ENCODE measurements at places on chromosomes 2 and 18.
A peak's percentile ranks its signal among the peaks of the same experiment; 100 is the strongest.

DNA sequence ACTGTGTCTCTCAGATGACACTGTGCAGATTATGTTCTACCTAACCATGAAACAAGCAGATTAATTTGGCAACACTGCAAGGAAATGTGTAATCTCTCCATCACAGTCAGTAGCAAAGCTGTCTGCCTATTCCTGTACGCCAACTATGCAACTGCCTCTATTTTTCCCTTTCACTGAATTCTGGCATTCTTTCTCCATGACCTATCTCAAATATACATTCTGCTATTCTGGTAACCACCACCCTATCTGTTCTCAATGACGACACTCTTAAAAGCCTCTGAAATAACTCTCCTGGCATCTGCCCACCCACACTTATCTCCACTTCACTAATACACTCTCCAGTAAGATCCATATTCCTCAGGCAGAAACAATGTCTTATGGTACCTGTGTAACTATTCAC is 78.7 kb downstream of the ABCA12 start:
- no peak for DNase-seq

GRCh38 chr2:68971591-68972231 is 2.7 kb upstream of the GKN1 start:
- DNase-seq: no peak

DNA sequence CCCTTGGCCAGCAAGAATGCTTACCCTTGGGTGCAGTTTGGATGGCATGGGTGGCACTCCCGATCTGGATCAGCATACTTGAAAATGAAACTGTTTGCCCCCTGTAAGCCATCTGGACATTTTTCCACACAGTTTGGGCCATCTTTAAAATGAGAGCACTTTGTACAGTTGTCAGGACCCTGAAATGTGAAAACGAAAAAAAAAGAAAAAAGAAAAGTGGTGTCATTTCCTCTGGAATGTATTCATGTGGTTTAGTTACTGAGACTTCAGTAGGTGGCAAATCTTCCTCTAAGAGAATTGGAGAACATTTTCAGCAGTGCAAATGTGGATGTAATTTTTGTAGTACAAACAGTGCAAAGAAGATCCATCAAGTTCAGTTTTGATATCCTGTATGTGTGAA is 873.3 kb downstream of the ERBB4 start:
- no peak for DNase-seq

GRCh38 chr2:20560891-20561636 is 89.8 kb downstream of the HS1BP3 start:
- DNase-seq: no peak

DNA sequence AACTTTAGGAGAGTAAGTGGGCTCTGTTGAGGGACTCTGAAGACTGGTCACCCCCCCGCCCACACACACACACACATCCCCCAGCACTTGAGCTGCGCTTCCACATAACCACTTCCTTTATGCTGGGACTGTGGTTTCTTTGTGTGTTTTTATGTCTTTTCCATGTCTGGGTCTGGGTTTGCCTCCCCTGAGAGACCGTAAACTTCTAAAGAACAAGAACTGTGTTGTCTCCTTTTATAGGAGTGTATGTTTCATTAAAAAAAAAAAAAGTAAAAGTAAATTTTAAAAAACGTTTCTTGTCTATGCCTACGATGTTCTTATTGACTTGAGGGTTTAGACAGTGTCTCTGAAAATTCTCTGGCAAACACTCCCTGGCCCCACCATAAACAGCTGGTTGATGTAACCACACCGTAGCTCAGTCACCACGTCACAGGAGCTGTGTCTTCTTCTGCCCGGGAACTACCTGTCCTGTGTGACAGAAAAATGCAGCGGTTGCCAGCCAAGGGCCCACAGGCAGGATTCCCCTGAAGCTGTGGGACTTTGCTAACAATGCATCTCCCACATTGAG is 68.0 kb downstream of the KLHL29 start:
- DNase-seq: peak; percentile 43

DNA sequence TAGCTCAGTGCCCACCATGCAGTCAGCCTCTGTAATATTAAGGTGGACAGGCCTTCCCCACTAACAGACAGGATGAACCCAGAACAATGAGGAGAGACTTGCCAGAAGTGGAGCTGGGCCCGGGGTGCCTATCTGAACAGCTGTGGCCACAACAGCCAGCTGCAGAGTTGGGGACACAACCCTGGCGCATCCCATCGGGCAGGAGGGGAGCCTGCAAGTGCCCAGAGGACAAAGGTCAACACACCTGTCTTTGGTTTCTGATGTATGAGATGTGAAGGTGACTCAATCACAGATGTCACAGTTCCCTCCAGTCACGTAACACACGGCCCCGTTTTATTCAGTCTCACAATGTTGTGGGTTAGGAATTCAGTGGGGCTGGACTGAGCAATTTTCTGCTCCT is 48.2 kb upstream of the TAF1B start:
- no peak for DNase-seq

- DNase-seq: no peak
Observed at GRCh38 chr2:196322973-196323810, 151.8 kb upstream of the STK17B start.

- DNase-seq: no peak
Observed at GRCh38 chr18:49030692-49031443, 80.1 kb upstream of the SMAD7 start.

DNA sequence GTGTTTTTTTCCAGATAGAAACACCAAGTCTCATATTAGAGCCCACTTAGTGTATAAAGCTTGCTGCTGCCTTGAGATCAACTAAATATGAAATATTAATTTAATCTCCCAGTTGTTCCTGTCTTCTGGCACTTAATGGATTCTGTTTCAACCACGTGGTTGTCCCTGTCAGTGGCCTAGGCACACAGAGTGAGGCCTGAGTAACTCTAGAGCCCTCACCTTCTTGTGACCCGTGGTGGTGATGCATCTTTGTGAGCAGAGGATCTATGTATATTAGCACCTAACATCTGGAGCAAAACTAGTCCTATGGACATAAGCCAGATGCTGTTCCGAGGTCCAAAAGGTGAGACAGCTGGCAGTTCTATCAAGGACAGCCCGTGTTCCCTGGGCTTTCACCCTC is 74.8 kb downstream of the FEZ2 start:
- DNase-seq: no peak

GRCh38 chr2:20992201-20992711 is 51.6 kb downstream of the APOB start:
- DNase-seq: no peak

DNA sequence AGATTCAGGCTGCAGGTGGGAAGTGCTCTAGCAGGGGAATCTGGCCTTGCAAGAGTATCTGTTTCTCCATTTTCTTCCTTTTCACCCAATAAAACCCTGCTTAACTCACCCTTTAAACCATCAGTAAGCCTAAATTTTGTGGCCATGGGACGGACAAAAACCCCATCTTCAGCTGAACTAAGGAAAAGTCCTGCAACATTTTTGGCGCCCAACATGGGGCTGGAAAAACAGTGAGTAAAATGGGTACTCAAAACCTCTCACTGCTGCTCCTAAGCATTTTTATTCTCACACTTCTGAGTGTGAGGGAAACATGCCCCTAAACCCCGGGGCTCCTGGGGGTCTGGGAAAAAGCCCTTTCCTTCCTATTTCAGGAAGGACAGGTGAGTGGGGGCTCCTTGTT is 414.3 kb downstream of the ZNF804A start:
- DNase-seq: no peak

DNA sequence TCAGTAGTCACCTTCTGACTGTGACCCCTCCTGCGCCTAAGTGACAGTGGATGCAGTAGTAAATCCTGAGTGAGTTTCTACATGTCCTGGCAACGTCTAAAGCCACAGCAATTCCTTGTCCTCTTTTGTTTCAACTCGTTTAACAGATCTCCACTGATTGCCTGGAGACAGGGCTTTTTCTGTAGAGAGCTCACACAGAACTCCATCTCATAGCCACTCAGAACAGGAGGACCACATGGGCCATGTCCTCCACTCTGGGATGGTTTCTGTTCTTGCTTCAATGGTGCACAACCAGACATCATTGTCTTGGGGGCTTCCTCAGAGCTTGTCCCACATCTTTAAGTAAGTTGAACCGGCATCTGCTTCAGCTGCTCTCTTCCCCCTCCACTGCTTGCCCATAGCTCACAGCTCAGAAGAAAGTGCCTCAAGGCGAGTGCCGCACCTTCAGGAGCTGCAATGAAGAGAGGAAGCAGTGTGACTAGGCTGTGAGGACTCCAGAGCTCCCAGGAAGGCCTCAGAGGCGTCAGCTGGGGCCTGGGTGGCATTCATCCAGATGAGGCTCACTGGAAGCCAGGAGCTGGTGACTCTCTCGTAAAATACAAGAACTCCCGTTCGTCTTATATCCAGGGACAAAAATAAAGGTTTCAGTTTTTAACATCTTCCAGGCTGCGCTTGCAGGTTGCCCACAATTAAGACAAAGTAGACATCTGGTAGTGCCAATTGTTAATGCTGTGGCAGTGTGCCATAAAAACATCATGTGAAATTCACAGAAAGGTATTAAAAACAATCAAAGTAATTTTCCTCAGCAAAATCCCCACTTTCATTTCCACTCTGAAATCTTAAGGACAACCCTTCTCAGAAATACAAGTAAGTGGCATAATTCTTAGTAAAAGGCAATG is 37.3 kb downstream of the ST3GAL5 start:
- no peak for DNase-seq

DNA sequence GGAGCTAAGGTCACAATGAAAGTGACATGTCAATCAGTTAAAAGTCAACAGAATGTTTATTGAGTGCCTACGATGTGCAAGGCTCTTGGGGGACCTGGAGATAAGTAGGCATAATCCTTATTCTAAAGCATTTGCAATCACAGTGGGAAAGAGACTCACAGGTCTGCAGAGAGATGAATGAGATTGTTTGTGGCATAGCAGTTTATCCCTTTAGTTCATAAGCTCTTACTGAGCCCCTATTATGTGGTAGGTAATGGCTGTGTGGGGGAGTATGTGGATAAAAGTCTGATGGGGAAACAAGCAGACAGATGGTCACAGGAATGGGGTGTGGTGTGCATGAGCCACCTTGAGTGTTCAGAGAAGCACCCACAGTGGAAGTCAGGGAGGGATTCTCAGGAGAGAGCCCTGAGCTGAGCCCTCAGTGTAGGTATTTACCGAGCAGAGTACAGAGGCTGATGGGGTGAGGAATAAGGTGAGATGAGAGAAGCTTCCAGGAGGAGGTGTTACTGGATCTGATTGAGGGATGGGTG is 48.1 kb downstream of the EMILIN2 start:
- DNase-seq: no peak

- no peak for DNase-seq
Observed at GRCh38 chr18:43931439-43931838, 654.1 kb upstream of the SYT4 start.

GRCh38 chr2:101587251-101587650 is 110.3 kb upstream of the MAP4K4 start:
- DNase-seq: no peak

GRCh38 chr2:177466337-177467195 is 74.0 kb downstream of the AGPS start:
- DNase-seq: no peak

DNA sequence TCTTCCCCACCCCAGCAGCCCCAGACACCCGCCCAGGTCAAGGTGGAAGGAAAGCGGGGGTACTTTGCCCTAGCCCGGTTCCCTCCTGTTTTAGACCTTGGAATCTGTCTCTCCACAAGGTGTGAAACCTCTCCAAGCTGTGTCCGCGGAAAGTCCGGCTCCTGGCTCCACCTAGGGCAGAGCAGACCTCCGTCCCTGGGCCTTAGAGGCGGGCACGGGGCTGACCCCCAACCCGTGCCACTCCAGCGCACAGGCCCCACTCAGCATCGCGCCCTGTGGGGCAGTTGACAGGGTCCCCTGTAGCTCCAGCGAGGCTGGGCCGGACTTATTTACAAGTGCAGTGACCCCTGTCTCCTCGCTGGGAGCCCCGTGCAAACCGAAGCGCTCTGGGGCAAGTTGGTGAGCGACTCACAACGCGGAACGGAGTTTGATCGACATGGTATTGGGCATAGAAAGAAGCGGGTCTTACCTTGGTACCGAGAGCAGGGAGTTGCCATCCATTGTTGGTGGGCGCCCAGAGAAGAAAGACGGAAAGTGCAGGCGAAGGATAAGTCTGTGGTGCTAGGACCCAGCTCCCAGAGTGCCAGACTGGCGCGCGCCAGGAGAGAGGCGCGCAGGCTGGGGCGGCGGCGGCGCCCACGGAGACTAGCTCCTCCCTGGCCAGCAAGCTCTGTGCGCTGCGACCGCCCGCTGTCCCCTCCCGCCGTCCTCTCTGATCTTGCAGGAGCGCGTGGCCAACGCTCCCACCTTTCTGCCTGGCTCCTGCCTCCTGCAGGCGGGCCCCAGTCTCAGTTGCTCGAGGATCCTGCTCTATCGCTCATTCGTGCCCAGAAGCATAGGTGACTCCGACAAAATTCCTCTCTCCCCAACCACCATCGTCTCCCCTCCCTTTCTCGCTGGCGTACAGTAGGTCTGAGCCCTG is at the start of gene SPHKAP:
Gene SPHKAP (minus strand): TSS at position 590 of the 922 bp plus-strand sequence. CDS start 89 bp downstream, at position 501.
- no peak for DNase-seq

DNA sequence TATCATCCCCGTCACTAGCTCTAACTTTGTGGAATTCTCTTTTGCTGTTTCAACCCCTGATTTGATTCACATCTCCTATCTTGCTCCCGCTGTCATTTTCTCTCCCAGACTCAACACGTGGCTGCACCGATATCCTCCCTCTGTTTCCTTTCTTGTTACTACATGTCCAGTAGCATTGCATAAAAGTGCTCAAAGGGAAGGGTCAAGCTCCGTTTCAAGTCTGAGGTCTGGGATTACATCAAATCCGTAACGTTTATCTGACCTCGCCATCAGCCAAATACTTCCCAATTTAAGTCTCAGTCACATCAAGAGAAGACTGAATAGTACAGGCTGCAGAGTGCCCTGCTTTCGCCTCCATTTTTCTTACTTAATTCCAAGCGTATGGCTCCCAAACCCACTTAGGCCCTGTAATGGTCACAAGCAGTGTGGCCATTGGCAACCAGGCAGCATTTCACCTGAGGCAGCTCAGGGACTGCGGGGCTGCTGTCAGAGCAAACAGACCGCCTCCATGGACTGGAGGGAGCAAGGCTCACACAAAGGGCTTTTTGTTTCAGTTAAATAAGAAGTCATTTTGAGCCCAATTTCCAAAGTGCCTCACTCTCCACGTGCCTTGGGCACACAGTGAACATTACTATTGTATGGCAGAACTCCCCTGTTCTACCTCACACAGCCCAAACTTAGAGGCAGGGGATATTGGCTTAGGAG is 217.8 kb downstream of the BCL11A start:
- DNase-seq: no peak

- no peak for DNase-seq
Observed at GRCh38 chr18:6370886-6371635, 43.6 kb downstream of the L3MBTL4 start.

- no peak for DNase-seq
Observed at GRCh38 chr18:61666876-61667590, 225.8 kb downstream of the RNF152 start.

GRCh38 chr2:61537277-61537949 is 743 bp downstream of the XPO1 start:
- no peak for DNase-seq

GRCh38 chr2:211247751-211248150 is 691.4 kb downstream of the CPS1 start:
- DNase-seq: no peak
